ENCODE measurements at places on chromosomes 3 and 15. TPM values are rescaled to one million over a fixed set of nuclear protein-coding genes. Genes with fewer than 3 reads are reported as not detected.

DNA sequence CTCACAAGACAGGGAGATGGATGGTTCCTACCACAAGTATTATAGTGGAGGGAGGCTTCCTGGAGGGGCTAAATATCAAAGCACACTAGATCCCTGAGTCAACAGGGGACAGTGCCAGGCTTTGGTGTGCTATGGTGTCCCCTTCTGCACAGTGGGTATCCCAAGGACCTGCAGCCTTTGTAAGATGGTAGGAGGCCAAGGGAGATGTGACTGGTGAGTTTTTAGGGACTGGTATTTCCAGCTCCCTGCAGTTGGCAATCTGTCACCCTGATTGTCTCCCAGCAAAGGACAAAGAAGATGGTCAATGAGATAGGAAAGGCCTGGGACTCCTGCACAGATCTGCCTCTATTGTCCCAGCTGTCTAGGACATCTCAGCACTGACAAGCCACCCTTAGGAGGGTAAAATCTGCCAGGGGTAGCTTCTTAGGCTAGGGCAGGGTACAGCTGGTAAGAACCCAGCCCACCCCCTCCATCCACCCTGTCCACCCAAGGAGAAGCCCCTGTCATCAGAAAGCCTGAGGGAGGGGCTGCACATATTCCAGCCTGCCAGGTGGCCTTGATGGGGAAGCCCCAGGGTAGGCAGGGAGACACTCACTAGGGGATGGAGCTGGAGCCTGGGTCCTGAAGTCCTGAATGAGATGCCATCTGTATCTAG, 631 bp downstream of the CYP1A1 start:
- DNase-seq: no peak

DNA sequence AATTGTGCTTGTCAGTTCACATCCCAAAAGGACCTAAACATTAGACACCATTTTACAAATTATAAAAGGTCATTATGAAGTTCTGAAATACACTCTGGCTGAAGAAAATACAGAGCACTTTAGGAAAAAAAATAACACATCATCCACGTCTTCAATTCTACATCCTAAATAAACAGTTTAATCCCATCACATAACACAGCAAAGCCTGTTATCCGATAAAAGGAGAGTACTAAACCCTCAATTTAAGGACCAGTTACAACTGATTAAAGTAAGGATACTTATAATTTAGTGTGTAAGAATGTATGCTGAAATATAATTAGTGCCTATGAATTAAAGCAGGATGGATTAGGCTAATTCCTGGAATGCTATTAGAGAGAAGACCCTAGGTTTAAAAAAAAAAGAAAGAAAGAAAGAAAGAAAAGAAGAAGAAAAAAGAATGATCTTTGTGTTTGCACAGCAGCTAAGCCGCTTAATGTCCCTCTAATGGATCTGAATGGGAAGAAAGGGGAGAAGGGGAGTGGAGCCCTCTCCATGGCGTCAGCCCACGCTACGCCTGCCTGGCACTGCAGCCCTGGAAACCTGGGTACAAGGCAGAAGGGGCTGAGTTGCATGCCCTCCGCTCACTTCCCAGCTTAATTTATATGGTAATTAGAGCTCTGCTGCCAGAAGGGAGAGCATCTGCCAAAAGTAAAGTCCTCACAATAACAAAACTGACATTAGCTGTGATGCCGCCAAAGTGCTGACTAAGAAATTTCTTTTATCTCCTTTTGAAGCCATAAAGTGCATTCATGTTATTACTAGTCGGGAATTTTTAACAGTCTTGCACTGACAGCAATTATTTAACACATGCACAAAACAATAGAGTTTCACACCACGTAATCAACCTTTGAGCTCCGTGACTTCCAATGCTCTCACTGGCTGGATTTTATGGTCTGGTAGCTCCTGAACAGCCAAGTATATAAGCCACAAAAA, 90.0 kb downstream of the FSIP1 start:
- peak; percentile 46 for DNase-seq

DNA sequence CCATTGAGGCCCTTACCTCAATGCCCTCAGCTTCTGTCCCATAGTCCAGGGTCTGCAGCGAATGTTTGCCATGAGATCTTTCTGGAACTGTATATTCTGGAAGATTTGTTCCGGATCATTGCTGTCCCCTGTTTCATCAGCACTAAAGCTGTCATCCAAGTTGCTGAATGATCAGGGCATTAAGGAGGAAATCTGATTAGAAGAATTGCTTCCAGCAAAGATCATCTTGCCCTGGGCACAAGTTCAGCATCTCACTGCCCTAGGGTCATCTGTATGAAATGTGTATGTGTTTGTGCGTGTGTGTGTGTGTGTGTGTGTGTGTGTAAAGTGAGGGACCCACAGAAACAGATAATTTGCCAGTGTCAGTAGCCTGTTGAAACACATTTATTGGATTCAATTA, 1.4 kb downstream of the TMC3 start:
- no peak for DNase-seq

- DNase-seq: no peak
Observed at GRCh38 chr3:14847613-14848541, 29.1 kb downstream of the FGD5 start.

DNA sequence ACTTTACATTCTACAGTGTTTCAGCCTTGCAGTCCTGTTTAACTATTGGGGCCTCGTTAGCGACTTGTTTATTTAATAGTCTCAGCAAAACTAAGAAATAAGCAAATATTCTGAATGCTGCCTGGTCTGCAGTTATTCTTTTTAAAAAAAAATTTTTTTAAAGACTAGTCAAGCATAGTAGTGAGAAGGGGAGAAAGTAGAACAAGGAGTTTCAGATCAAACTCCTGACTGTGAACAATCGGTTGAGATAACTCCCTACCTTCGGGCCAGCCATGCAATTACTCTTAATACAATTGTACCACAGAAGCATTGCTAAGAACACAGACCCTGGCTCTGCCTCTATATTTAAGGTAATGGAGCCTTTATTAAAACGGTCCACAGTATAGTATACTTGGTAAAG, 5.8 kb upstream of the DUT start:
- no peak for DNase-seq

Gene TM4SF18
- 29.8 TPM for polyA plus RNA-seq

Gene CLDN18
- 2.7 TPM for polyA plus RNA-seq

Gene LRRC2
- polyA plus RNA-seq: 1.8 TPM

Gene ZPLD1
- 0.60 TPM for polyA plus RNA-seq

Gene MPI
- 65.7 TPM for polyA plus RNA-seq
